ENCODE measurements at places on chromosomes 7 and 10.

- no peak for DNase-seq
Observed at GRCh38 chr7:90192876-90193750, 18.4 kb upstream of the STEAP2 start.

- DNase-seq = no peak
Observed at GRCh38 chr7:107592361-107593024, 12.4 kb downstream of the BCAP29 start.

GRCh38 chr7:151179946-151180345 lies 7.1 kb downstream of the ASB10 start:
- DNase-seq = no peak

DNA sequence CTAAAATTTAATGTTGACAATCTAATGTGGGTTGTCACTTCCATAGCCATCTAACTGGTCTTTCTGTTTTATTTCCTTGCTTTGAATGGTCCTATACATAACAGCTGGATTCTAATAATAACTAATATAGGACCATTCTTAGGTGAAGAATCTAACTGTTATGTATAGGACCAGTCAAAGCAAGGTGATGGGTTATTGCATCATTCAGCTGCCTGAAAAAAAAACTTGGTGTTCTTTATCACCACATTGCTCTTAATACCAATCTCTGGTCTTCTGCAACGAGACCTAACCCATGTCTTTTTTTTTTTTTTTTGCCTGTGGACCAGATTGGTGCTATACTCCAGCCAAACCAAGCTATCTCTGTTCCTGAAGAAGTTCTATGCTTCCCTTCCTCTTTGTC lies 45.7 kb upstream of the SLC39A12 start:
- no peak for DNase-seq

DNA sequence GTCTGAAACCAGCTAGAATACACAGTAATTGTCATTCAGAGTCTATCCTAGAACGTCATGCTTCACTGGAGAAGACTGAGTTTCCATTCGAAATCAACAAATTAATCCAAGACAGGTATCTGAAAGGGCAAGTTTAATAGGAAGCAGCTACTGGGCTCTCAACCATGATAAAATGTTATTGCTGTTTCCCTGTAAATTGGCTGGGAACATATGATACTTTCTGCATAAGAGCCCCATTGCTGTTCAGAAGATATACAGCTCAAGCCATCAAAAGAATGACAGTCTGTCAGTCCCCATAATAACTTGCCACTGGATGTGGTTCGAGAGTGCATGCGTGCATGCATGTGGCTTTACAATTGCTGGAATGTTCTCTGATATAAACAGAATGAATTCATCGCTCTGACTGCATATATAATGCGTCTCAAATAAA lies 129.0 kb downstream of the HIBADH start:
- no peak for DNase-seq
